NCI-H1092 (cell line): ENCODE measurements at places on chromosomes 6 and 20.

GRCh38 chr6:22457996-22458395 is 111.4 kb upstream of the HDGFL1 start:
- no peak for DNase-seq

GRCh38 chr6:31639449-31639861 is 13.0 kb downstream of the BAG6 start:
- no peak for DNase-seq

DNA sequence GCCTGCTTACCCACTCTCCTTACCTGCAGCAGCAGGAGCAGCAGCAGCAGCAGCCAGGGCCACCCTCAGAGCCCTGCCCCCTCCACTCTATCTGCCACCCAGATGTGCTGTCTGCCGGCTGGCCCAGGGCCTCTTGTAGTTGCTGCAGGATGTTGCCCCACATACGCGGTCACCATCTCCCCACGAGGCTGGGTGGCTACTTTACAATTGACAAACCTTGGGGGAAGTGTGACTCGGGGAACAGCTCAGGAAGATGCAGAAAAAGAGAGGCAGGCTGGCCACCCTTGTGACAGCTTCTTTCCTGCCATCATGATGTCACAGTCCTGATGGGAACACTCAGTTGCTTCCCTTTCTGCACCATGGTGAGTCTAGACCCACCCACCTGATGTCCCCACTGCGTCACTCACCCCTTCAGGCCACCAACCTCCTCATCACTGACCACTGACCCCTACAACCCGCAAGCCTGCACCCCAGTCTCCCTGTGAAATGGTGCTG is 14.5 kb downstream of the TREM1 start:
- DNase-seq: no peak

DNA sequence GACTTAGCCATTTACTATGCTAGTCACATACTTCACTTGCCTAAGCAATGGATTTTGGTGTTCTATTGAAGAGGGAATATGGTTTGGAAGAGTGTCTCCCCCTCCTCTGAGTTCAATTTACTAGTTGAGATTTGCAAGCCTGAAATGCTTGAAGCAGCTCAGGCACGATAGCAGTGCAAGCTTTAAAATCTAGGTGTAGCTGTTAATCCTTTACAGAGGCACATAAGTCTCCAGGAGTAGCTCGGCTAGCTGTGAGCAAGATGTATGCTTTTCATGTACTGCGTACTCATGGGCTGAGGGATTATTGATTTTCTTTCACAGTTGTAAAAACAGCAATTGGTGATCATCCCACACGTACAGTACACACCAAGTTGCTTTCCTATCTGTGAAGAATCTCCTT is 726 bp downstream of the FLRT3 start:
- no peak for DNase-seq
